ENCODE measurements at places on chromosomes 5 and 9.

DNA sequence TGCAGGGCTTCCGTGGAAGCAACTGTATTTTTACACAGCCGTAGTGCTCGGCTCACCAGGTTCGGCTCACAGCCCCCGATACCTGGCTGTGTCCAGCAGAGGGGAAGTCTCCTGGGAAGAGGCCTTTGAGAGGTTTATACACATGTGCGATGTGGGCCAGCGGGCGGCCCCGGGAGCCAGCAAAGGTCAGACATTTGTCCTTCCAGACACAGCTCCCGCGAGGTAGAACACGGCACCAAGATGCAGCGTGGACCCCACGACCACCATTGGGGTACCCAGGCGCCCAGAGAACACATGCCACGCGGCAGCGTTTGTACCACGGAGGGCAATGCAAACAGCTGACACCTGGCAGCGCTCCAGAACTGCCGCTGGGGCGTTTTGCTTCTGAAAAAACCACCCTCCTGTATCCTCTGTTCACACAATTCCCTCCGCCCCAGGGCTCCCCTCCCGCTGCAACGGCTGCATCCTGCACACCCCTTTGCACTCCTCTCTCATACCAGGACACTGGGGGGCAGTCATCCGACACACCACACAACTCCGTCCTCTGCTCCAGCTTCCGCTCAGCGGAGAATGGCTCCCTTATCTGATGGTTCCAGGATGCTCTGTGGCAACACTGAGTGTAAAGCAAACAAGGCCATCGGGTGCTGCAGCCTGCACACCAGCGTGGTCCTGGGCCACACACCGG is 235.3 kb downstream of the SYK start:
- peak; percentile 6 for DNase-seq

GRCh38 chr9:115498303-115498702 is 380.3 kb upstream of the TNC start:
- DNase-seq: no peak

GRCh38 chr9:19471737-19472648 is 63.2 kb downstream of the ACER2 start:
- peak; percentile 18 for DNase-seq

DNA sequence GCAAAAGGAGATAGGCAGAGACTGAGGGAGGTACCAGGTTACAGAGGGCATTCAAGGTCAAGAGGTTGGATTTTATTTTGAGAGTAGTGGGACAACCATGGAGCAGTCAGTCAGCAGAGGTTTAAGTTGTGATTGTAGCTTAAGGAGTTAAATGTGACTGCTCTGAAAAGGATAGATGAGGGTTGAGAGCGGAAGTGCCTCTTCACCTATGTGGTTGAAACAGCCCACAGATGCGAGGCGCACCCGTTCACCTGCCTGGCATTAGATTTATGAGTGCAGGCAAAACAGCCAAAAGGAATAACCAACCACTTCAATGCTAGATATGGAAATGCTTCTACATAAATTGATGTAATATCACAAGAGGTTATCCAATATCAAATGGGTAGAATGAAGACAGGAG is 8.4 kb downstream of the ZNF474 start:
- DNase-seq: no peak

GRCh38 chr5:98605426-98605825 is 168.0 kb upstream of the RGMB start:
- DNase-seq: no peak

DNA sequence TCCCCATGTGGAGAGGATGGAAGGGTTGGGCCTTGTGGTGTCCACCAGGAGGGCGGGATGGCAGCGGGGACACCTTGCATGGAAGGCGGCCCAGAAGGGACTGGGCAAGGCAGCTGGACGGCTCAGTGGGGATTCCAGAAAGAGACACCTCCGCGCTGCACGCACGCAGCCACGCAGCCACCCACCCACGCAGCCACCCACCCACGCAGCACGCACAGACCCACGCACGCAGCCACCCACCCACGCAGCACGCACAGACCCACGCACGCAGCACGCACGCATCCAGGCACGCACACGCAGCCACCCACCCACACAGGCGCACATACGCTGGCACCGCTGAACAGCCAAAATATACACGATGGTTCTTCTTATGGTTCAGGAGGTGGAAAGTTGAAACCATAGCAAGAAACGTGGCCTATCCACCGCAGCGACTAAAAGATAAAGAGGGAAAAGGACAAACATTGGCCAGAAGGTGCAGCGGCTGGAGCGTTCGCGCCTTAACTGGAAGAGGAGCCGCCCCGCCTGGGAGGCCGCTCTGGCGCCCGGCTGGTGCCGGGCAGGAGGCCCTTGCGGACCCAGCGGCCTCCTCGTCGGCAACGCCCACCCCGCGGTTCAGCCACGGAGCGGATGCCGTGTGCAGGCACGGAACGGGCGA is 22.2 kb upstream of the EXOC3 start:
- no peak for DNase-seq

GRCh38 chr5:42760426-42760825 is 3.8 kb downstream of the CCDC152 start:
- DNase-seq: no peak

GRCh38 chr9:82621447-82621846 is 441.5 kb downstream of the RASEF start:
- DNase-seq: no peak

GRCh38 chr9:98706651-98707165 is 2.0 kb downstream of the GABBR2 start:
- DNase-seq: no peak

DNA sequence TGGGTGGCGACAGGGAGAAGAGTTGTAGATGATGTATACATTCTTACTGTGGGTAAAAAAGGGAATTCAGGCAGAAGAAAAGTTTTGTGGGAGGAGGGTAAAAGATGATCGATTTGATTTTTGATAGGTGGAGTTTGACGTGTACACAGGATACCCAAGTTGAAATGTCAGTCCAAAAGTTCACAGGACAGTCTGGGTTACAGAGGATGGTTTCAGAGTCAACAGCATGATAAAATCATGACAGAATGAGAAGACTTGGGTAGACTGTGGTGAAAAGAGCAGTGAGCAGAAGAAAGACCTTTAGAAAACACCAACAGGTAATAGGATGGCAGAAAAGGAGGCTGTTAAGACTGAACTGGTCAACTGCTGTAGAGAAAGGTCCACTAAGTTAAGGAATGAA is 72.2 kb upstream of the FRRS1L start:
- no peak for DNase-seq

DNA sequence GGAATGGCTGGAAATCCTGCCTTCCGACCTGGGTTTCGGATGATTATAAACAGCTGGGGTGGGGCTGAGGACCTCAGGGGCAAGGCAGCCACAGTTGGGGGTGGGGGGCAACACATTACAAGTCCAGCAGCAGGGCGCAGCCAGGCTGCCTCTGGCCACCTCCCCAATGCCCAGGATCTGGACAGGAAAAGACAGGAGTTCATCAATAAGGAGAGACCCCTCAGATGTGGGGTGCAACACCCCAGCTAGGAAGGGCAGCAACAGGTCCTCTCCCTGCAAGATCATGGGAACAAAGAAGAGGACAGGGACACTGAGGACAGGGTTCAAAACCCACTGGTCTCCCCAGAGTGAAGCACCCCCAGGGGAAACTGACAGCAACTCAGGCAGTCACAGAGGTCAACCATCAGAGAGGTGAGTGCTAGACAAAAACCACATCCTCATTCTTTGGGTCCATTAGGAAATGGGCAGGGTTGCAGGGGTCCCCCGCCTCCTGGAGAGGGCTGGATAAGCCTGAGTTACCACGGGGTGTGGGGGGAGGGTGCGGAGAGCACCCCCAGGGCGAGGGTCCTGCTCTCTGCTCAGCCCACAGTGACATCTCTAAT is 33.5 kb downstream of the SEMA4D start:
- DNase-seq: no peak

GRCh38 chr5:81893961-81894360 is 77.9 kb upstream of the ATG10 start:
- no peak for DNase-seq

- no peak for DNase-seq
Measured at GRCh38 chr5:1392801-1393565, 48.1 kb upstream of the CLPTM1L start.

- no peak for DNase-seq
Measured at GRCh38 chr5:154005648-154006047, 33.1 kb downstream of the FAM114A2 start.

GRCh38 chr9:122477826-122478225 is at the start of gene OR1J1:
Gene OR1J1 (minus strand): TSS chr9:122477926. CDS start chr9:122477926, 0 bp downstream.
- DNase-seq: no peak

DNA sequence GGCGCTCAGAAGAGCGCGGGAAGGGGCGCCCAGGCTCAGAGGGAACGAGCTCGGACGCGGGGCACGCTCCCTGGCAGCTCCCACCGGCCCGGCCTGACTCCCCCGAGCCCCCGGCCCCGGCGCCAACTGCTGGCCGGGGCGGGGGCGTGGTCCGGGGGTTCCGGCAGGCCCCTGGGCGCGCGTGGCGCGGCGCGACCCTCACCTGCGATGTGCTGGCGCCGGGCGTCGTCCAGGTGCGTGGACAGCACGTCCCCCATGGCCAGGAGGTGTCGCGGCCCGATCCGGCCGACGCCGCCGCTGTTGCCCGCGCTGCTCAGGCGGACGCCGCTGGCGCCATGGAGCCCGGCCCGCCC is 43.5 kb upstream of the STXBP1 start:
- no peak for DNase-seq

DNA sequence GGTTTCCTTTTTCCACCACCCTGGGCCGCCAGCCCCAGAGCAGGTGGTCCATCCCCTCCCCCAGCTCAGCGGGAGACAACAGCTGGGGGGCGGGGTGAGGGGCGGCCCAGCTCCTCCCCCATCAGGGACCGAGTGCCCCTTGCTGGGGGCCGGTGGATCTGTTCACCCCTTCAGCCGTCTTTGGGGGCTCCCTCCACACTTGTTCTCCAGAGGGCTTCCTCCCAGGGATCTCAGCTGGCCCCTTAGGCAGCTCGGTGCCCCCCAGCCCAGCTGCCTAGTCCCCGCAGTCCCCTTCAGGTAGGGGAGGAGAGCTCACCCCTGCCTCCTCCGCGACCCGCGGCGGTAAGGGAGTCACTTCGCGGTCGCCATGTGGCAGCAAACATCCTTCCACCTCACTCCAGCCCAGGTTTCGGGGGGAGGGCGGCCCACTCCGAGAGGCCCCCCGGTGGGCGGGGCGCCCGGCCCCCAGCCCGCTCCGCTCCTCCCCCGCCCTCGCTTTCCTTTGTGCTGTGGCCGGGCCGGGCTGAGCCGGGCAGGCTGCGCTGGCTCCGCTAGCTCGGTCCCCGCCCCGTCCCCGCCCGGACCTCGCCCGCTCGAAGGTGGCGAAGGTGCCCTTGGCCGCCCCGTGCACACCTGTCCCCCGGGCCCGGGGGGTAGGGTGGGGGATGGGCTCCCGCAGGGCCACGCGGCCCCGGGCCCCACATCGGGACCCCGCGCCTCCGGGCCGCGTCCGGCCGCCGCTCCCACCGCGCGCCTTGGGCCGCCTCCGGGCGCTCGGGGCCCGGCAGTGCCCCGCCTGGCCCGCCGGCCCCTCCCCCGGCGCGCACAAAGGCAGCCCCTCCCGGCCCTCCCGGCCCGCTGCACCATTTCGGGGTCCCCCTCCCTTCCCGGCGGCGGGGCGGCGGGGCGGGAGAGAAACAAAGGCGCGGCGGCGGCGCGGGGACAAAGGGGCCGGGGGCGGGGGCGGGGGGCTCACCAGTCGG is 683 bp downstream of the DBN1 start:
- DNase-seq: no peak

GRCh38 chr9:99752417-99753109 is 69.1 kb upstream of the NR4A3 start:
- no peak for DNase-seq

DNA sequence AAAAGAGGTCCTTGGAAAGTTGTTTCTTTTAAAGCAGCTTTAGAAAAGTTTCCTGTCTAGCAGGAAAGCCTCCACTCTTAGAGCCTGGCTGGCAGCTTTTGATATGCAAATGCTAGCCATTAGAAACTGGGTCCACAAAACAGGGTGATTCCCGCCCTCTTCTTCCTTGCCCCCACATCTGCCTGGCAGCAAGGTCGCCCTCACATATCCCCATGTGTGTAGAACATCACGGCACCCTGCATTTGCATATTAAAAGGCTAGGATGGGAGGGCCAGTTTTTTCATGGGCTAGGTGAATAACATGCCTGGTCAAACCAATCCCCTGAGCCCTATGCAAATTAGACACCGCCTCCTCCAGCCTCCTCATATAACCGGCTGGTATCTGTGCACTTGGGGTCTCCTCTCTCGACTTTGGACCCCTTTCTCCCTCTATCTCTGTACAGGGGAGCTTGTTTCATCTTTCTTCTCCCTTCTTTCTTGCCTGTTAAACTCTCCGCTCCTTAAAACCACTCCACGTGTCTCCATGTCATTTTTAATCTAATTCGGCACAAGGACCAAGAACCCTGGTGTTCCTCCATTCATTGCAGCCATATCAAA is 426.8 kb upstream of the CTNND2 start:
- no peak for DNase-seq

- DNase-seq: no peak
Measured at GRCh38 chr5:173287086-173287485, 41.1 kb downstream of the STC2 start.

- no peak for DNase-seq
Measured at GRCh38 chr5:6692906-6693305, 20.3 kb upstream of the TENT4A start.

DNA sequence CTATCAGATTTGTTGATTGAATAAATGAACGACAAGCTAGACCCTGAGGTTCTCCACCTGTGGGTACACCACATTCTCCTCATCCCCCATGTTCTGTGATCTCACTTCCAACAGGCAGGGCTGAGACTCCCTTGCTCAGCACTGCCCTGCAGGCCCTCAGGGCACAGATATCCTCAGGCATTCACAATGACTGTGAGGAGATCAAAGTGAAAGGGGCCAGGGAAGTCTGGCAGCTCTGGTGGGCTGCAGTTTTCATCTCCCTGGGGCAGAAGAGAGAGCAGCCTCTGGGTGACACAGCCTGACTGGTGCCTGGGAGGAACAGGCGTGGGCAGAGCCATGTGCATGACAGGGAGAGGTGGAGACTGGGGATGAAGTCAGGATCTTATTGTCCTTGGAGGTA is 142.4 kb upstream of the C9orf72 start:
- DNase-seq: no peak

Measured in stimulated activated CD4-positive, alpha-beta T cell treated with anti-CD3 and anti-CD28 coated beads, TNF-alpha, amount 100 ng/mL, for 1 hour (primary cell).